ENCODE measurements at places on chromosomes 2 and 18. TPM values are rescaled to one million over a fixed set of nuclear protein-coding genes. Genes with fewer than 3 reads are reported as not detected.

DNA sequence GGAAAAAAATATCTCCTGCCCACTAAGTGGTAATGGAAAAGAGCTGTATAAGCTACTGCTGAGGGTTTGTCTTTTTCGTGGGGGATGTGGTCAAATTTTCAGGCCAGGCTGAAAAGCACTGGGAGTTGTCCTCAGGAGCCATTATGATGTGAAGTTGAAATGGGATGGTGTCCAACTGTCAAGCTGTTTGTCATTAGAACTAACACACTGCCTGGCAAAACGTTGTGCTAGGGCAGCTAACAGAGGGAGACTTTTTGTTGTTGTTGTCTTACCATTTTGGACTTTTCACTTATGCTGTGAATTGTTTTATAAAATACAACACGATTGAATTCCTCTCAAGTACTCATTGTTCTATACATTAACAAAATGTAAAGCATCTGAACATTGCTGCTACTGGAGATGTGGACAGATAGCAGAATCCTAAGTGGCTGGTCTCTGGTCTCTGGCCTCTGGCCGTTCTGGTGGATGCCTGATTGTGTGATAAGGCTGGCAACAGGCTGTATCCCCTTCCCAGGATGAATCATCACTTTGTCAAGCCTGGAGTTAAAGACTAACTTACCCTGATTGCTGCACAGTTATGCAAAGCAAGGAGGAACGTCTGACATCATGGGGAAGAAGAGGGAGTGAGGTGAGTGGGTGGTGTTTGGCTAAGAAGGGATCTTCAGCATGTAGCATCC is 2.3 kb downstream of the MYO1B start:
- ATAC-seq, result peak; percentile 40

Gene ARHGEF33
- total RNA-seq, result 5.5 TPM

DNA sequence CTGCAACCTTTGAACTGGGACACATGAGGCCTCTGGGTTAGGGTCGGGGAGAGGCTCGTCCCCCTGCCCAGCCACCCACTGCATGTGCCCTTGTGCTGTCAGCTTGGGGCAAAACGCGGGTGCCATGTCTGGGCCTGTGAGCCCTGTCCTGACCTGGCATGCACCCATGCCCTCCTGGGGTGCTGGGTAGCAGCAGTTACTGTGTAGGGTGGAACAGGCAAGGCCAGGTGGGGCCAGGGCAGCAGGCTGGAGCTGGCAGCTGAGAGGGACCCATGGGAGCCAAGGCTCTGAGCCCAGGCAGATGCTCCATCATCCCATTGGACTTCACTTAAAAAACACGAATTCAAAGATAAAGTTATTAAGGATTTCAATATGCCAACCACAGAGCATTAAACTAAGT is 133.8 kb upstream of the REV1 start:
- ATAC-seq, result no peak

Gene UBXN2A
- 15.8 TPM for total RNA-seq
